ENCODE measurements at places on chromosomes 3 and 15.

- no peak for DNase-seq
These were observed 29.4 kb downstream of the FHIT start for GRCh38 chr3:61221759-61222362.

GRCh38 chr3:66557170-66557569, 56.3 kb upstream of the LRIG1 start:
- DNase-seq: no peak

- DNase-seq: no peak
These were observed 41.8 kb upstream of the GOLM2 start for GRCh38 chr15:44246521-44247268.

DNA sequence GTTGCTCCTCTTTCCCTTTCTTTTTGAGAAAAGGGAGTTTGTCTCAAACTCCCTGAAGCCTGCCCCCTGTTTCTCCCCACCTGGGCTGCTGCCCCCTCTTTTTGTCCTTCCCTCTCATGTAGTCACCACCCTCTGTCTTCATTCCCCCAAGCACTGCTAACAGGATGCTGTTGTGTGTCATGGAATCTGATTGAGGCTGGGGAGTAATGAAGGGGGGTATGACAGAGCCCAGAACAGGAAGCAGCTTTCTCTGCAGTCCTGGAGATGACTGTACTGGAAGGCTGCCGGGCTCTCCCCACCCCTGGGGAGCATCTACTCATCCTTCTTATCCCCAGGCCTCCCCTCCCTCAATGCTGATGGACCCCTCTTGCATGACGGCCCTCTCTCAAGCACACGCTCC, 181.6 kb downstream of the ABHD5 start:
- DNase-seq: no peak

GRCh38 chr3:179398574-179399231, 51.2 kb downstream of the MFN1 start:
- DNase-seq: no peak

DNA sequence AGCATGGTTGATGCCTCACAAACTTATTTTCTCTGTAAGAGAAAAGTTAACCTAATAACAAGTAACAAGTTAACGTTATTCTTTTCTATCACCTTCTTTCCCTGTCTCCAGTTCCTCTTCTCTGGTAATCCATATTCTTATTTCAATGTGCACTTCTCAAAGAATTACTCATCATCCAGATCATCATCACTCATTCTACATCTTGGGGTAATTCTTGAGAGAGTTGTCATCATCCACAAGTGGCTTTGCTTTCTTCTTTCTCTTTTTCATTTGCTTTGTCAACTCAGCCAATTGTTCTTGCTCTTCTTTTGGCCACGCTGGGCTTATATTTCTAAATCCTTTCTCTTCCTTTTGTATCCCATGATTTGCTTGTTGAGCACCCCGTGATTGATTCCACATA, 20.8 kb upstream of the RNF111 start:
- no peak for DNase-seq

DNA sequence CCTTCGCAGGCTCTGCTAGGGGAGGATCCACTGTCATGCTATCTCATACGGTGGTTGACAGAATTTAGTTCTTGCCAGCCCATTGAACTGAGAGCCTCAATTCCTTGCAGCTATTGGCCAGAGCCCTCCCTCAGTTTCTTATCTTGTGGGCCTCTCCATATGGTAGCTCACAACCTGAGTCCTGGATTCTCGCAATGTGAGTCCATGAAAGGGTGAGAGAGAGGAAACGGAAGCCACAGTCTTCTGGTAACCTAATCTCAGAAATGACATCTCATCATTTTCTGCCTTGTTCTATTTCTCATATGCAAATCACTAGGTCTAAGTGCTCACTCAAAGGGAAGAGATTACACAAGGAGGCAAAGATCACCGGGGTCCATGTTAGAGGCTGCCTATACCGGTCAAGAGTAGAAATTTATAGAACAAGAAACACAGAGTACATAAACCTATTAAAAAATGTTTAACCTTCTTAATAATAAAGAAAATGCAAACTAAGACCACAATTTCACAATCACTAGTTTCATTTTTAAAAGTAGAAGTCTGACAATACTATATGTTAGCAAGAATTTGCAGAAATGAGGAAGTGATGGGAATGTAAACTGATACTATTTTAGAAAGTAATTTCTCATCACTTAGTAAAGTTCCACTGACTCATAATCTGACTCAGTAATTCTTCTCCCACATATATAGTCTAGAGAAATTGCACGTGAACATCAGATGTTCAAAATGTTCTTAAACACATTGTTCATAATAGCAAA, 378.4 kb upstream of the AGTR1 start:
- DNase-seq: no peak

DNA sequence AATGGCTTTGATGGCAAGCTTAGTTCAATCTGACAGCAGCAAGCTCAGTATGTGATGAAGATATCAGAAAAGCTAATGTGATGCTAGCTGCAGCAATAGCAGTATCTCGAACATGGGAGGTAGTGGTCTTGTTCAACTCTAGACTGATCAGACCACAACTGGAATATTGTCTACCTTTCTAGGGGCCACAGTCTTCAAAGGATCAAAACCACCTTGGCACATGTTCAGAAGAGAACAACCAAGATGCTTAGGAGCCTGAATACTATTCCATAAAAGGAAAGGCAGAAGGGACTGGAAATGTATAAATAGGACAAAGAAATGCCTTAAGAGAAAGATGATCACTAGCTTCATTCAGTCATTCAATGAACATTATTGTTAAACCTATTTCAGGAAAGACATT, 2.3 kb downstream of the C3orf70 start:
- DNase-seq: no peak

DNA sequence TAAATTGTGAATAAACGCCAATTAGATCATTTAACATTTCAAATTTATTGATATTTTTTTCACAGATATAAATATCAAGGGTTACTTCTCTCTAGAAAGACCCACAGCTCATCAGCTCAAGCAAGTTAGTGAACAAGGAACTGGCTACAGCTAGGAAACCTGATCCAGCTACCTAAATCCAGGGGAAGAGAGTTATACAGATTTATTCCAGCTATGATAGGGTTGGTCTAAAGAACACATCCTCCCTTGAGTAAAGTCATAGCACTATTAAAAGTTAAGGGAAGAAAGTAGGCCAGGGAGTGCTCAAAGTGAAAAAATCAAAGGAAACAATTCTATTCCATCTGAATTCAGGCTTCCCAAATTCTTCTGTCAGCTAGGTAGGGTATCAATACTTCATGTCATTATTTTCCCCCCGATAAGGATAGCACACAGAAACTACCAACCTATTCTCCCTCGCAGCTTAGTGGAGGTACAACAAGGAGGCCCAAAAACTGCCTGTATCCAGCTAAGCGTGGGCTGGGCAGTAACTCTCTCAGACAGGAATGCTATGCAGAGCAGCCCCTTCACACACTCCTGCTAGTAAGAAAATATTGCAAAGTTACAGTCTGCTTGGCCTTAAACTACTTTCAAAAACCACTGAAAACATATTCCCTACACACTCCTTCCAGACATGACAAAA, 44.0 kb downstream of the DCUN1D1 start:
- no peak for DNase-seq

DNA sequence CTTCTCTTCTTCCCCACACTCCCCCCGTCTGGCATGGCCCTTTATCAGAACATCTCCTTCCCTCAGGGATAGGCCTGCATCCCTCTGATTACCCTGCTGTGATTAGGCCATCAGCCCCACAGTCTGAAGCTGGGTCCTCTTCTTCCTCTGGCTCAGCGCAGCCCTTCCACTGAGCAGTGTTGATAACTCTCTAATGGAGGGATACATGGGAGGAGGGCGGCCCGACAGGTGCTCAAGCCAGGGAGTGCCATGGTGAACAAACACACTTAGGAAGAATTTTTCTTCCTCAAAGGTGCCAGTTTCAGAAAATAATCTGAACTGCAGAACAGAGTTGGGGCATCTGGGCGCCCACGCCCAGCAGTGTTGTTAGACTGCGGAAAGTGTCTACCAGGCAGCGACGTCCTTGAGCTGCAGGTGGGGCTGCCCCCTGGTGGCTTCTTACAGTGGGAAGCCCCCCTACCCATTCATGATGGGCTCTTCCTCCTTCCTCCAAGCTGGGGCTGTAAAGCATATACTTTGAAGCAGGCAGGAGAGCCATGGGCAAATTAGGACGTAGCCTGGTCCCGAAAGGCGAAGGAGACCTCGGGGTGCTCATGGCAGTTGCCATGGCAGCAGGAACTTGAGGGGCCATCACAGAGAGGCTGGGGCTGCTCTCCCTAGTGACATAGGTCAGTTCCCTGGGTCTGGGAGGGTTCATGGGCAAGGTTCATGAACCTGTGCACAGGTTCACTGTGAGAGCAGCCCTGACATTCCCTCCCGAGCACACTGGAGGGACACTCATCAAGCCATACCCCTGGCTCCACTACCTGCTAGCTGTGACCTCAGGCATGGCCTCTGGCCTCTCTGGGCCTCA, 33.2 kb upstream of the NR2C2 start:
- DNase-seq: no peak

- no peak for DNase-seq
These were observed 2.3 kb upstream of the TNFAIP8L3 start for GRCh38 chr15:51096976-51097375.

DNA sequence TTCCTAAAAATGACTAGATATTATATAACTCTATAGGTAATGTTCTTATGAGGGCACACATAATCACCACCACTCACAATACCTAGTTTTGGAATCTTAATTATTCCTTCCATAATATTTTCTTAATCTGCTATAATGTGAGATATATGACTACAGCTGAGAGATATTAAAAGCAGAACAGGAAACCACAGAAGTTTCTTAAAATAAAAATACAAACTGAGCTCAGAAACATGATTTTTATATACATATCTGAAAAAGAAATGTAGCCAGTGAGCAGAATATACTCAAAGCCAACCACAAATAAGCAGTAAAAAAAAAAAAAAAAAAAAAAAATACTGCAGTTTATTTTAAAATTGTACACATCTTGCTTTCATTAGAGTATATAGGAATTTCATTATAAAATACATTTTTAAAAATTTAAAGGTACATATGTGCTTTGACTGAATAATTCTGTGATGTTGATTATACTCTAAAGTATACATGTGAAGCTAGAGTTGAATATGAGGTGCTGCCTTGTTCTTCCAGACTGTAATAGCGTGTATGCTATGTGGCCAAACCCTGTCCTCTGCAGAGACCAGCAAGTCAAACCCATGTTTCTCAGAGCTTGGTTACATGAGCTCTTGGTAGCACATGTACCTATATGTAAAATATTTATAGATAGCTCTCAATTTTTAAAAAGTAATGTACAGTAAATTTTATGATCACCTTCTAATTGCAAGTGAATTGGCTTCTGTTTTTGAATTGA, 175.0 kb downstream of the UBE2E2 start:
- no peak for DNase-seq

- DNase-seq: no peak
These were observed 650.8 kb upstream of the ADAMTS9 start for GRCh38 chr3:65338571-65338970.

DNA sequence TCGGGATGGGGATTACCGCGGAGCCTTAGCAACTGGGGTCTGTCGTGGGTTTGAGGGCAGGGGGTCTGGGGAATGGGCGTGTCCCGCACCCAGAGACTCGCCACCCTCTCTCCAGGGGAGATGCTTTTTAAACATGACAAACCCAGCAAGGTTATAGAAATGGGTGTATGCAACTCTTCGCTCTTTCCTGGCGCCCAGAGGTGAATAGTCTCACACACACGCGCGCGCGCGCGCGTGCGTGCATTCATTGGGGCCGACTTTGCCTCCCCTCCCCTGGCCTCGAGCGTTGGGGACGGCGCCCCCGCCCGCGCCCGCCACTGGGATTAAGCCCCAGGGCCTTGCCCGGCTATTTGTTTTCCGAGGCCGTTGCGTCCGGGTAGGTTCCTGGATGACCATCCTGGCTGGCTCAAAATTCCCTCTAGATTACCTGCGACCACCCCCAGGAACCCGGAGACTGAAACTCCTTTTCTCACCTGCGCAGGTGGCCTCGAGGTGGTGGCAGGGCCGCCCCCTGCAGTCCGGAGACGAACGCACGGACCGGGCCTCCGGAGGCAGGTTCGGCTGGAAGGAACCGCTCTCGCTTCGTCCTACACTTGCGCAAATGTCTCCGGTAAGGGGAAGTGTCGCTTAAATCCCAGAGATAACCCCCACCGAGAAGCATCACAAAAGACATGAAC, 777 bp downstream of the GPR160 start:
- DNase-seq: peak; percentile 18

DNA sequence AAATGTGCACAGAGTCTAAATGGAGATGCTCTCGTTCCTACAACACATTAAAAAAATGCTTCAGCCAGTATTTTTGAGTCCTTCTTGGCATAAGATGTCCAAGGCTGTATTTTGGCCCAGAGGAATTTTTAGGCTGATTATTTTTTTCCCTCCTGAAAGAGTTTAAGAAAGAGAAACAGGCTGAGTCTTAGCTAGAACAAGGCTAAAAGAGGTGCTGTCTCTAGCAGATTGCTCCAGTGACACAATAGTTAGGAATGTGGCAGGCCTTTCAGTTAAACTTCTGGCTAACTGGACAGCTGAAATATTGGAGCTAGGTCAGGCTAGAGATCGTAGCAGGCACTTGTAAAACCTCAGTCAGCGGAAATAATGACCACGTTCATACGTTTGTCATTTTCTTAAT, 271.4 kb upstream of the RARB start:
- no peak for DNase-seq

DNA sequence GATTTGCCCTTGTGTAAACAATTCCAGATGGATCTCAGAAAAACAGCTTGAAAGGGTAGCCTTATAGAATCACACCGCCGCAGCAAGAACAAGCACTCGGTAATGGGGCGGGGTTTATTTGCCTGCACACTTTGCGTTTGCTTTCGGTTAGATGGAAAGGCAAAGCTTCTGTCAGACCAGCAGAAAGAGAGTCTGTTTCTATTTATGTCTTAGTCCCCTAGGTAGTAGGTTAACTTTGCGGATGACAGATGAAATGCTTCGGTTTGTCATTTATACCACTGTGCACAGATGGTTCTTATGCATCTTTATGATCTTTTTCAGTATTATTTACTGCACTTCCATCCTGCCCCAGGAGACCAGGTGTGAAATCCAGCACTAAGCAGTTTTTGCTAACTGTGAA, 62.2 kb downstream of the PYDC2 start:
- DNase-seq: no peak

- DNase-seq: no peak
These were observed 666 bp upstream of the FAM219B start for GRCh38 chr15:74907163-74907870.

GRCh38 chr15:63066272-63066671, 23.7 kb downstream of the TPM1 start:
- DNase-seq: no peak

- DNase-seq: no peak
These were observed 97.5 kb downstream of the ARHGEF26 start for GRCh38 chr3:154218728-154219127.

DNA sequence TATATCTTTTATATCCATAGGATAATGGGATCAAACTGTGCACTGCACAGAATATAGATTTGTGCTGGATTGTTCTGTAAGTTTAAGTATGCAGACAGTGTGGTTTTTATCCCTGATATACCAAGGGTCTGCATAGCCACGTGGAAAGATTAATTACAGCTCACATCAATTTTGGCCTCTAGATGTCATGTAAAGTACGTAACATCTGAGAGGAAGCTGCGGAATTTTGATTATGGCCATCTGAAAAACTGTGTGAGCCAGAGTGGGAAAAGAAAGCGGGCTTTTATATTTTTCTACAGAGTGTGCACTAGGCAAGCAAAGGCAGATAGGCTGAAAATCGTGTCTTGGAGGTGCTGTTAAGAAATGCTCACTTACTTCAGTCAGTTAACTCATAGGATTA, 562.7 kb downstream of the GBE1 start:
- DNase-seq: no peak

- no peak for DNase-seq
These were observed 739 bp downstream of the SYN2 start for GRCh38 chr3:12004741-12005513.

Measured in activated T-cell treated with anti-CD3 and anti-CD28 coated beads, Interleukin-2, amount 50 U/mL, for 4 hours (primary cell).